ENCODE measurements at places on chromosomes 1 and 21.

GRCh38 chr21:35503671-35504070 is 454.6 kb upstream of the RUNX1 start:
- DNase-seq = peak; percentile 13

DNA sequence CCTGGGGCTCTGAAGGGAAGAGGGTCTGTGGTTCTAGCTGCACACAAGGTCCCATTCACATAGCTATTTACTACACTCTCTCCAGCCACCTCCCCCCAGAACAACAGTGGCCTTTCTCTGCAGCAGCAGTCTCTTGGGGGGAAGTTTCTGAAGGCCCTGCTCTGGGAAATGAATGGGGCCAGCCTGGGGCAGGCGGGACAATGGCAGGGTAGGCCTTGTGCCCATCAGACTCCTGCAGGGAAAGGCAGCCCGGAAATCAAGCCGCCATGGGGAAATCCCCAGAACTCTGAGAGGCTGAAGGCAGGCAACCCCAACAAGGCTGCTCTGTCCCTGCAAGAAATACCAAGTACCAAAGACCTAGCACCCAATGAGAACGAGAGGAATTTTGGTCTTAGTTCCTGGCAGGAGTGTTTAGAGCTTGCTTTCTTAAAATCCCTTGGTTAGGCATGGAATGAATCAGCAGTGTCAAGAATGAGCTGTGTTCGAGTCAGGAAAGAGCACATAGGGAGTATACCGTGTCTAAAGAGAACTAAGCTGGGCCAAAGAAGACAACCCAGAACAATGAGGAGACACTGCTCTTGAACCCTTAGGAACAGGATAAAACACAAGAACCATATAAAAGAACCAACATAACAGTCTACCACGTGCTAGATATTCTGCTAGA is 11.3 kb downstream of the ARHGEF11 start:
- DNase-seq = peak; percentile 68

DNA sequence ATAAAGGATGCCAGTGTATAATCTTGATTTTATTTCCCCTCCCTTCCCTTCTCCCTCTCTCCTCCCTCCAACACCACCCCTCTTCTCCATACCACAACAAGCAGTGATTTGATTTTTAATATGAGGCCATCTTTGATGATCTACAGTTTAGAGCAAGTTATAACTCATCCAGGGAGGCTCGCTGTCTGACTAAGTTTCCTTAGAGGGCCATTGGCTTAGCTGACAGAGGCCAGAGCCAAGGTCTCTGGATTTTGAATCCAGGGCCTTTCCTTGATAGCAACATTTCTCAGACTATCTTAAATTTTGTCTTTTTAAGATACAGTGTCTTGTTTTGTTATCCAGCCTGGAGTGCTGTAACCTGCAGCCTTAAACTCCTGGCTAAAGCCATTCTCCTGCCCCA is 431.0 kb upstream of the USP24 start:
- DNase-seq = no peak

DNA sequence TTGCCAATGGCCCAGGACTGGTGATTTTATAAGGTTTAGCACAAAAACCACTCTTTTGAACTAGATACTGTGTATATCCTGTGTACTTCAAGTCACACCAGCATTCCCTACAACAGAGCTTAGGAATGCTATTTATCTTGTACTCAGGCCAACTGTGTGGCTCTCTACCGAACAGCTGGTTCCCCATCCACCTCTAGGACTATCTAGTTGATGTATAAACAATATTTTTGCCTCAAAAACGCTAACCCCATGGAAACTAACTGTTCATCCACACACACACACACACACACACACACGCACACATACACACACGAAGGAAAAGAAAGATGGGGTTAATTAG is 28.7 kb upstream of the SLC45A3 start:
- DNase-seq = no peak

GRCh38 chr1:61579802-61580201 is 145.1 kb downstream of the TM2D1 start:
- DNase-seq = no peak

- DNase-seq = no peak
These were observed 19.9 kb downstream of the LEPR start for GRCh38 chr1:65440322-65440900.

DNA sequence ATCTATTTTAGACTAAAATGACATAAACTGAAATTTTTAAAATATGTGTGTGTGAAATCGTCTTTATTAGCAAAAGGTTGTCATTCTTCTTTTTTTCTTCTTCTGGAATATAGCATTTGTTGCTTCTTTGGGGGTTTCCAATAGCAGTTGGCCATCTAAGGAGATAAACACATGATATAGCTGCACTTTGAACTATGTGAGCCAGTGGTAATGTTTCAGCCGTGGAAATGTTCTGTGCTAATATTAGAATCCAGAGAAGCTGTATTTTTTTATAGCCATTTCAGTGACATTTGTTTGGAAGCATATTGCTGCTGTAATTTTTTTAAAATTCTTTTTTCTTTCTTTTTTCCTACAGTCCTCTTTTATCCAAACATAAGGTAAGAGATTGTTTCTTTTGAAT is 75.1 kb downstream of the CNST start:
- no peak for DNase-seq

- DNase-seq = no peak
These were observed 43.8 kb downstream of the SLC37A1 start for GRCh38 chr21:42557420-42557819.

- no peak for DNase-seq
These were observed 1.2 kb downstream of the FAM167B start for GRCh38 chr1:32247983-32248889.

DNA sequence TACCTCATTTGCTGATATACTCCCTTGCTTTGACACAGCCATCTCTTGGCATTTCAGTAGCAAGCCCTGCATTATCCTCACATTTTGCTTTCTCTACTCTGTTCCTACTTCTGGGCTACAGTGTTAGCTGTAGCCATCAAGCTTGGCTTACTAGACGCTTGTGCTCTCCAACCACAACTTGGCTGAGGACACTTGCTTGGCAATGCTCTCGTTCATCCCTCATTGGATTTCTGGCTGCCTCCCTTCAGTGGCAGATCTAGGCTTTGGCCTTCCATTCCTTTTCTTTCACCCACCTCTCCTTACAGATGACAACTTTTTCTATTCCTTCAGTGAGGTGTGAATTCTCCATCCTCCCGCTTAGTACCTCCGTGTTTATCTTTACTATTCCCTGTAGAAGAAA is 428.7 kb upstream of the LRRC7 start:
- no peak for DNase-seq

GRCh38 chr1:84774669-84775534 is 84.6 kb upstream of the SSX2IP start:
- no peak for DNase-seq

GRCh38 chr1:243513726-243514491 is 258.1 kb downstream of the SDCCAG8 start:
- no peak for DNase-seq

GRCh38 chr1:71438626-71439025 is 357.8 kb upstream of the ZRANB2 start:
- DNase-seq = no peak

DNA sequence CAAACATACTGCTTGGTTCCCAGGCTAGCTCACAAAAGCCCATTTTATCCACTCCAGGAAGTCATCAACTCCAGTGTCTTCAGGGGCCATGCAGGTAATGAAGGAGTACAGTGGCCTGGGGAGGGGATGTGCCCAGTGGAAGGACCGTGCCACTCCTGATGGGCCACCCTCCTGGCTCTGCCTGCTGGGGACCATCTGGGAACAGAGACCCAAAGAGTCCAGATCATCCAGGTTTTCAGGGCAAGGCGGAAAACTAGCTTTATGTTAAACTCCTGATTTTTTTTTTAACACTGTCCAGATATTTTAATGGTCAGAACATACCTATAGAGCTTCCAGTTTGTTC is 75.6 kb downstream of the CD46 start:
- no peak for DNase-seq

- DNase-seq = no peak
These were observed 54.5 kb downstream of the BACE2 start for GRCh38 chr21:41222247-41223068.

DNA sequence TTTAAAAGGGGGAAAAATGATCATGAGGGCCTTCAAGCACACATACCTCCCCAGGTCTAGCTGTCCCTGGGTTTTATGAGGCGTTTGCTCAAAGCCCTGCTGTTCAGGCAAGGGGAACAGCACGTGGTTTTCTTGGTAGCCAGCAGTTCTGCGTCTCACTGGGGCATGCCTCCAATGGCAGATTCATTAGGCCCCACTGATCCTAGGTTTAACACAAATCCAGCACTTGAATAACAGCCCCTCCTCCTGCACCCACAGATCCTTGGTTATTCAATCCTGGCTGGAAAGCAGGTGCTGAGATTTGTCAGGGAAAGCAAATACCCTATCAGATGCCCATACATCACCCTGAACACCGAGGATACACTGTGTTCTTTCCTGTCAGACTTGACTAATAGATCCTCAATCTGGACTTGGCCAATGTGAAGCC is 106.4 kb downstream of the ZC3H11B start:
- DNase-seq = no peak

GRCh38 chr1:2923351-2923750 is 97.9 kb upstream of the ACTRT2 start:
- DNase-seq = no peak

DNA sequence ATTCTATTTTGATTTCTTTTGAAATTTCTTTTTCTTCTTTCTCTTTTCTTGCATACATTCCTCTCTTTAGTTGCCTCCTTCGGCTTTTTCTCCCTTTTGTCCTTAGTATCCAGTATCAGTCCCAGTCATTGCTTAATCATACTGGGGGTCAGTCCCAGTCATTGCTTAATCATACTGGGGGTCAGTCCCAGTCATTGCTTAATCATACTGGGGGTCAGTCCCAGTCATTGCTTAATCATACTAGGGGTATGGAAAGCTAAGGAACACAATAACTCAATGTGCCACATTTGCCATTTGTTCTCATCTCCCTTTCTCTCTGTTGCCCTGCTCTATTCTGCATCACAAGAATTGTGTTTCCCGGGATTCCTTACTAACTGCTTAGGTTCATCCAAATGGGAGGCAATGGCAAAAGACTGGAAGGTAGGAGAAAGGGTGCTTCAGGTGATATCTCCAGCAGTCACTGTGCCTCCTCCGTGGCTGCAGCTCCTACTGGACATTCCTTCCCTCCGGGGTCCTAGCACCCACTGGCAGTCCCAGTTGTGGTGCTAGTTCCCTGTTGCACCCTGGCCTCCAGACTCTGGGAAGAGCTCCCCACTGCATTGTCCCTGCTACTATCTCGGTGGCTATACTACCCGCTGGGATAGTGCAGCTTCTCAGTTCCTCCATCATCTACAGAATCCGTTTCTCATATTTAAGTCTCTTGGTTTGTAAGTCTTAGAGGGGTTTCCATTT is 32.6 kb upstream of the LAMC1 start:
- DNase-seq = no peak

GRCh38 chr21:34642211-34643075 is 26.4 kb upstream of the CLIC6 start:
- DNase-seq = no peak

DNA sequence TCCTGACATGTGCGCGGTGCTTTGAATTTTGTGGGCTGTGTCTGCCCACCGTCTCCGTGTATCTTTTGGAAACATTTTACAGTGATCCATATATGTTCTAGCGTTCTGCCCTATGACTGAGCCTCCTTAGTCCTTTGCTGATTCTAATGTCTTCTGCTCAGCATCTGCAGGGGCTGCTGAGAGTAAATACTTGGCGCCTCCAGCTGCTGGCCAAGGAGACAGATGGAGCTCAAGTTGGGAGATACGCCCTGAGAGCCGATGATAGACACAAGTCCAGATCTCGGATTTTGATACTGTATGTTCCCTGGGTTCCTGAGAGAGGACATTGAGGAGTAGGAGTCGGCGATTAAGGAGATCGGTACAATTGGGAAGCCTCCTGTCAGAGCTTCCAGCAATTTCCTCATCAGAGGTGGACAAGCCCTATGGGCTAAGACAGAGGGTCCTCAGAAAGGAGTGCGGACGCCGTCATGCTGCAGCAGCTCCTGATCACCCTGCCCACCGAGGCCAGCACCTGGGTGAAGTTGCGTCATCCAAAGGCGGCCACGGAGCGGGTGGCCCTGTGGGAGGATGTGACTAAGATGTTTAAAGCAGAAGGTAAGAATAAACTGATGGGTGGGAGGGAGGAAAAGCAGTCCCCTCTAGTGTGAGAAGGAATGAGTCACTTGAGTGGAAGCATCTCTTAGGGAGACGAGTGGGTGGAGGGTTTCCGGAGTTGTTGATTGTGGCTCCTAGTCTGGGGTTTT is 390 bp downstream of the ZFP69B start:
- peak; percentile 62 for DNase-seq

DNA sequence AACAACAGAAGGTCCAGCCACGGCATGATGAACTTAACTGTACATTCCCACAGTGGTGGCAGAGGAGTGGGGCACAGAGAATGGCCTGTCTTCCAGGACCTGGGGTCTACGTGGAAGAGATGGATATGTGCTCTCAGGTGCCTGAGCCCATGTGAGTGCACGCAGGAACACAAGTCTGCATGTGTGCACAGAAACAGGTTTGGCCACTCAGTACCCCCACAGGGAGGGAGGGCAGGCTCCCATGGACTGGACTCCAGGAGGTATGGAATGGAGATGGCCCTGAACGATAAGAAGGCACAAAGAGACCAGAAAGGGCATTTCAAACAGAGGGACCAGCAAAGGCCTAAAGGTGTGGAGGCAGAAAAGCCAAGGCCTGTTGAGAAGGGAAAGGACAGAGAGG is 10.8 kb downstream of the COL9A2 start:
- no peak for DNase-seq
